Stimulated activated CD8-positive, alpha-beta memory T cell treated with anti-CD3 and anti-CD28 coated beads, Interleukin-12 subunit alpha, Interleukin-12 subunit beta, amount 100 ng/mL, for 4 hours (primary cell): ENCODE measurements at places on chromosomes 3 and 15.

DNA sequence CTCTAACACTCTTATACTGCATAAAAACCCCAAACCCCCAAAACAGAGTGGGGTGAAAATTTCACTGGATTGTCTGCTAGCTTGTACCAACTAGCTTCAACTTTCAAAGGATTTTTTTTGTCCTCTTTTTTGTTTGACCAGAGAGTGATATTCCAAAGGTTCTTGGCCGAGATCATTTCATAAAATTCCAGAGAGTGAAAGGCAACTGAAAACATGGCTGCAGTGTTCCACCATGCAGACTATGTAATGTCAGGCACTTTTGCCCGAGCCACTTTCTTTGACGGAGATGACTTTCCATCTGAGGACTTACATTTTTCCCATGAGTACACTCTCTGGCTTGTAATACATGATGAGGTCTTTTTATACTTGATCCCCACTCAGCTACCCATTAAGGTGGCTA lies 107.5 kb downstream of the TIGIT start:
- no peak for DNase-seq

GRCh38 chr3:161475905-161476304 lies 20.7 kb upstream of the OTOL1 start:
- no peak for DNase-seq

DNA sequence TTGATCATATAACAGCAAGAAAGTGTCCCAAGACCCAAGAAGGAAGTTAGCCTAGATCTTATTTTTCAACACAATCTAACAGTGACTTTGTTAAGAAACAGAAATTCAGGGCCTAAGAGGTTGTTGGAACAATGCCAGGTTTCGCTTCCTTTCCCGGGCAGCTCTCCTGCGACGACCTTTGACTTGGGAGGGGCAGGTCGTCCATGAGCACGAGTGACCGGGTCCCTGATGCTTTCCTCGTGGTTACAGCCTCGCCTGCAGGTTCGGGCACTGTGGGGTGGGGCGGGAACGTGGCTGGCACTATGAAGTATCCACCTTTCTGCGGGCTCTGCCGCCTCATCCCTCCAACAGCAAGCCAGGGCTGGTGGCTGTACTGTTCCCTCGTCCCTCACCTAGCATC lies 90.1 kb upstream of the RGMA start:
- DNase-seq, result no peak

DNA sequence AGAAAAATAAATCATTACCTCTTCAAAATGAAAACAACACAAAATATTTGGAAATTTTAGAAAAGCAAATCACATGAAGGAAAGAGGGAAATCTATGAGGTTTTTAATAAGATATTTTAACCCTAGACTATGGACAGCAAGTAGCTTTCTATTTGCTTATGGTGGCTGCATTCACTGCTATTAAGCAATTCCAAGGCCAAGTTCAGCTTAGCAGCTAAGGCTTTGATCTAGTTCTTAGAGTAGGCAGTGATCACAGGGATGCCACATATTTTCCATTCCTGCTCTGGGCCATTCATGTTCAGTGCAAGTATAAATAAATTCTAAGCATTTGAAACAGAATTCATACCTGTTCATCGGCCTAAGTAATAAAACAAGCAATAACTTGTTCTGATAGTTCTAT lies 235.3 kb downstream of the CDIN1 start:
- no peak for DNase-seq

DNA sequence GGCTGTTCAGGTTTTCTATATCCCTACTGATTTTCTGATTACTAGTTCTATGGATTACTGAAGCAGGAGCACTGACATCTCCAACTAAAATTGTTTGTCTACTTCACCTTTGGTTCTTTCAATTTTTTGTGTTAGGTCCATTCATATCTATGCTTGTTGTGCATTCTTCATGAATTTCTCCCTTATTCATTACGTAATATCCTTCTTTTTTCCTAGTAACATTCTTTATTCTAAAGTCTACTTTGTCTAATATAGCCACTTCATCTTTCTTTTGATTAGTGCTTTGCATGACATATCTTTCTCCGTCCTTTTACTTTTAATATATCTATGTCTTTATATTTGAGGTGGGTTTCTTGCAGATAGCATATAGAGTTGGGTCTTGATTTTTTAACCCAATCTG lies 116.3 kb upstream of the BHLHE40 start:
- no peak for DNase-seq

- DNase-seq, result no peak
These were observed 91.0 kb downstream of the EPHB1 start for GRCh38 chr3:134885877-134886621.

GRCh38 chr15:60228101-60228500 lies 169.7 kb downstream of the ANXA2 start:
- DNase-seq, result no peak

- no peak for DNase-seq
These were observed 67.5 kb downstream of the SLC49A4 start for GRCh38 chr3:122862381-122862780.

DNA sequence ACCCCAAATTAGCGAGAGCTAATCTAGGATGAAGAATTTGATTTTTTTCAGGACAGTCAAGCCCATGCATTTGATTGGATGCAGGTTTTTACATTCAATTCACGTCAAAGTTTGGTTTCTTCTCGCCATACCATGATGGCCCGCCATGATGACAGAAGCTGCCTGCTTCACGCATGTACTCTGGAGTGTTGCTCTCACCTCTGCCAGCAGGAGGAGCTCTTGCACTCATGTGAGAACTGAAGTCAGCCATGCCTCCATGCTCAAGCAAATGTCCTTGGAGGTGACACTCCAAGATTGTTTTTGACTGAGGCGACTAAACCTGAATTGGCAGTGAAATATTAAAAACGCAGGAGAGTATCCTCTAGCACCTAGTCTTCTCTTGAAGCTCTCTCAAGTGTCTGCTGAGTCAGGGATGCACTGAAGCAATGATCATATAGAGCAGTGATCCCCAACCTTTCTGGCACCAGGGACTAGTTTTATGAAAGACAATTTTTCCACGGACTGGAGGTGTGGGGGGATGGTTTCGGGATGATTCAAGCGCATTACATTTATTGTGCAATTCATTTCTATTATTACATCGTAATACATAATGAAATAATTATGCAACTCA lies 120.9 kb downstream of the SAMMSON start:
- no peak for DNase-seq

DNA sequence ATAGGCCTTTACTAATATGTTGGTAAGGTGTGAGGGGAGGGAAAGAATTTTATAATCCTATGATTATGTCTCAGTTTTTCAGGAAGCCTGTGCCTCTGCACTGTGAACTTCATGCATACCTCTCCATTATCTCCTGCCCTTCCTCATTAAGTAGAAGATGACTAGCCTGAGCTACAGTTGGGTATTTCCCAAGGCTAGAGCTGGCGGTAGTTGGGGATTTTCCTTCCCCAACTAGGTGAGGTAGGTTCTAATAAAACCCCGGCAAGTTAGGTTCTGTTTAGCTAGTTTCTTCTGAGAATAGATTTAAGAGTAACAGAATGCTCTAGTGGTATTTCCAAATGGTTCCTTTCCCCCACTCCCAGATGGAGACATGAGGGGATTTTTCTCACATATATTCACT lies 414.5 kb downstream of the GRM7 start:
- DNase-seq, result no peak

DNA sequence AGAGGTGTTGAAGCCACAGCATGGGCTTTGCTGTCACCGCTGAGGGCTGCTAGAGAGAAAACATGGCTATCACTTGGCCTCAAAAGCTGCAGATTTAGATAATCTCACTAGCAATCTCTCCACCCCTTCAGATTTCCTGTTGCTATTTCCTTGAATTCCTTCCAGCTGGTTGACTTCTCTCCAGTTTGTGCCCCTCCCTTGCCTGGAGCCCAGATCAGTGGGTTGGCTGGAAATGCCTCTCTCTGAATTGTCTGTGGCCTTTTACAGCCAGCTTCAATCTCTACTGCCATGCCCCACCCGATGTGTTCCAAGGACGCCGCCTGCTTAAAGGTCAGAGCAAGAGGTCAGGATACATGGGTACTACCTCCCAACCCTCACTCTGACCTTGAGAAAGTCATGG lies 294.1 kb downstream of the NTRK3 start:
- DNase-seq, result no peak

- no peak for DNase-seq
These were observed 1588.2 kb downstream of the SI start for GRCh38 chr3:163490119-163490518.

GRCh38 chr15:73946046-73946721 lies 19.9 kb downstream of the LOXL1 start:
- no peak for DNase-seq

DNA sequence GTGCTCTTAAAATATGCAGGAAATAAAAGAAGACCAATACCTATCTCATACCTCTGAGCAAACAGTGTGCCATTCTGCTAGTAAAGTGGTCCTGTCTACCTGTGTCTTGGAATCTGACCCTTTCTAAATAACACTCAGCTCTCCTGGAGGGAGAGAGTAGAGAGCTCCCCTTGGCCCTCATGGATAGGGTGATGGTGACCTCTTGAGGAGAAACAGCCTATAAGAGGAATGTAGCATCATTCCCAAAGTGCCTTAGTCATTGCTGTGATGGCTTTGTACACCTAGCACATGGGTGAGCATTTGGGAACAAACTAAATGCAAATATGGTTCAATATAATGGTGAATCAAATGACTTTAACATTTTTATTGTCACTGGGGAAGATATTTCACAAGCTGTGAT lies 10.0 kb downstream of the SNTN start:
- no peak for DNase-seq

GRCh38 chr15:55277116-55277564 lies 12.5 kb downstream of the RAB27A start:
- no peak for DNase-seq

- no peak for DNase-seq
These were observed 244.4 kb downstream of the EDEM1 start for GRCh38 chr3:5431811-5432378.

DNA sequence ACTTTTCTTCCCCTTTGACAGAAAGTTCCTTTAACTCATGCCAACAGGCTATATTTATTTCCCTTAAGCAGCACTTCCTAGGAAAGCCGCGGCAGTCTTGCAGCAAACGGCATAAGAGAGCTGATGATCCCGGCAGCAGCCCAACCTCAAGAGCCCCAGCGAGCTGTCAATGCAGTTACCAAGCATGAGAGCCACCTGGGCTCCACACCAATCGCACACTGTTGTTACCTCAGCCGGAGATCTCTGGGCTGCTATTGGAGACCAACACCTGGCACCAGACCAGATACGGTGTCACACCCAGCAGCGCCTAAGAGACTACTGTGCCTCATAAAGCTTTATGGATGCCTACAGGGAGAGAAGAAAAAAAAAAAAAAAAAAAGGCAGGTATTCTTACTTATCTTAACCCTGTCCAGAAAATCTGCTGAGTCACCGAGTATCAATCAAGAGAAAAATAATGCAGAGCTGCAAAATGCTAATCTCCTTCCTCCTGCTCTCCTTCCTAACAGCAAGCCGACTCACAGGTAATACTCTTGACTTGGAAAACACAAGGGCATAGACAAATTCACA lies 11.7 kb downstream of the ABCC5 start:
- no peak for DNase-seq

DNA sequence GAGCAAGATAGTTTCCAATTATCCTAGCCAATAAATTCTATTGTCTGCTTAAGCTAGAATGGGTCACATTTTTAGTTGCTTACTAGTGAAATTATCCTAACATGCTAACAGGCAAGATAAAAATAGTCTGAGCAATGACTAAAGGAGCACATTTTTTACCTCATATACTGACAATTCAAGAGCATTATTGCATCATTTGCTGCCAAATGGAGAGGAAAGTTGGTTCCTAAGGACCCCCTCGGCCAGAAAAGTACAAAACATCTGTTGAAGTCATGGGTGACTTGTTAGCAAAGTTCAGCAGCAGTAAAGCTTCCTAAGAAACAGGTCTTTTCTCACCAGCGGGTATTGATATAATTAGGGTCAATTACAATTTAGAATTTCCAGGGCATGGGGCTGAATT lies 1001.0 kb downstream of the FHIT start:
- no peak for DNase-seq

- no peak for DNase-seq
These were observed 4.5 kb upstream of the KLHL40 start for GRCh38 chr3:42680806-42681205.

DNA sequence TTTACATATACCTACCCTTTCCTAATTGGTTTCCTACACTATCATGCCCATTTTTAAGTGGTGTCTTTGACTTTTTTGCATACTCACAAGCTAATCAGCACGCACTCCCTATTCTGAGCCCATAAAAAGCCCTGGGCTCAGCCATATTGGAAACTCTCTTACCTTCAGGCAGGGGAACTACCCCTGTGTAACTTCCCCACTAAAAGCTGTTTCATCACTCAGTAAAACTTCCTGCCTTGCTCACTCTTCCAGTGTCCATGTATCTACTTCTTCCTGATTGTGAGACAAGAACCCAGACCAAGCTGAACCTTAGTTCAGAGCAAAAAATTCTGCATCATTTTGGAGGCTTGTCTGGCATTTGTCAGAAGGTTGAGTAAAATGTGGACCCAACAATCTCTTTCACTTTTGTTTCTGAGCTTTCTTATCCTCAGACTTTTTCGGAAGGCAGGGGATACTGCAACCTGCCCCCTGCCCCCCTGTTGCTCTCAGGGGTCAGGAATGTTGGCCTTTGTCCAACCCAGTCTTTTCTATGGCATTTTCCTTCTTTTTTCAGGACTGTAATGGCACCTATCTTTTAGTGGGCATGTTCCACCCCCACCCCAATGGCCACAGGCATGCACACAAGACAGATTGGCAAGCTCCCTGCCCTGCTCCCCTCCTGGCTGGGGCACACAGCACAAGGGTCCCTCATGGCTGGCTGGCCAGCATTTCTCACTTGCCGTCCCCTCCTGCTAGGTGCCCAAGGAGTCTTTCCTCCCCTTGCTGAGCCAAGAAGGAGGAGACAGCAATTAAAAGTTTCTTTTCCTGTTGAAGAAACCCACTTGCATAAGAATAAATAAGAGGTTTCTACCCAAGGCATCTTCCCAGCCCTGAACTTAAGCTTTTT lies 26.3 kb upstream of the TMEM45A start:
- DNase-seq, result no peak

DNA sequence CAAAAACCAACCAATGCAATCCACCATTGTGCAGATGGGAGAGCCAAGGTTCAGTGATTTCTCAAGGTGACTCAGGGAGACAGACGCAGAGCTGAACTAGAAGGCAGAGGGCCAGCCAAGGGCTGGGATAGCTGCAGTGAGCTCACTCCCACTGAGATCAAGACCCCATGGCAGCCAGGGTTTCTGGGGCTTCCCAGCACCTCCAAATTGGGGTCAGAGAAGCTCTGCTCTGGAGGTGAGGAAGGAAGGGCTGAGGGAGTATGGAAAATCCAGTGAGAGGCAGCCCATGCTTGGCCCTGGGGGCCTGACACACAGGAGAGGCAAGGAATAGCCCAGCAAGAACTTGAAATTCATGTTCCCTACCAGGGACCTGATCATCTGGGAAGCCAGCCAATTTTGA lies 61.0 kb downstream of the ISG20 start:
- no peak for DNase-seq

DNA sequence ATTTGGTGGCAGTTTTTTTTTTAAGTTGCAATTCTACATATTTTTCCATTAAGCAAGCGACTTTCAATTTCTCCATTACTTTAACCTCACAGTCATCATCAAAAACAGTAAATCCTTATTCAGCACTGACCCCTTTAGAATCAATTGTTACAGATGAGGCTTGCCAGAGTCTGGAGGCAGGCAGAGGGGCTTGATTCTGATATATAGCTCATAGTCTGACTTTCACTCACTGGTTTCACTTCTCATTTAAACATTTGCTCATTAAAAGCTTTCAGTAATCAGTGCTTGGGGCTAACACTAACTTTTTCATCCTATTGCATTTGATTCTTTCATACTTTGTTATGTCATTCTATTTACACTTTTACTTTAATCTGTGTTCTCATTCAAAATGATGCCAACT lies 88.4 kb downstream of the PYDC2 start:
- DNase-seq, result no peak

GRCh38 chr3:123533554-123534159 lies 51.2 kb downstream of the HACD2 start:
- DNase-seq, result no peak
